ENCODE measurements at places on chromosomes 6 and 20.

DNA sequence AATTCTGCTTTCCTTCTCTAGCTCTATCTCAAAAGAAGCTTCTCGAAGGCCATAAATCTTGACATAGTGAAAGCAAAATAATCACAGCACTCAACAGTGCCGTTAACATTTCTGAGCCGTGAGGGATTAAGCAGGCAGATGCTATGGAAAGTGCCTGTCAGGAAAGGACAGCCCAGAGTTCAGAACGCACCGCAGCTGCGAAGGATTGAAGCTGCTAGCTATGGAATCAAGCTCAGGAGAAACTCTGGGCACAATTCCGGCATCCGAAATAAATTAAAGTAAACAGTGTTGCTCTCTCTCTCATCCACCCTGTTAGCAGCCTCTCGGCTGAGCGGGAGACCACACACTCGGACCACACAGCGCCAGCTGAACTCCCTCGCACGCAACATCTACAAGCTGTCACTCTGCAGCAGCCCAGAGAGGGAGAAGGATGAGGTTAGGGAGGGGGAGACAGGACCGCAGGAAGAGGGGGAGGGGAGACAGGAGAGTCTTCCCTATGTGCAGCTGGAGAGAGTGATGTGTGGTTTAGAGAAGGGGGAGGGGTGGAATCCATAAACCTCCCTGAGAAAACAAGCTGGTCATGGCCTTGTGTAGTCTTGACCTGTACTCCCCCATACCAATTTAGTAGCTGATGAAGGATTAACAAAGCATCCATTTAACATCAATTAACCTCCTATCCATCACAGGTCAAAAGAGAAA, 9.0 kb downstream of the EXOC2 start:
- DNase-seq: peak; percentile 76

- no peak for DNase-seq
These were observed 4.6 kb upstream of the BICRAL start for GRCh38 chr6:42777126-42777822.

DNA sequence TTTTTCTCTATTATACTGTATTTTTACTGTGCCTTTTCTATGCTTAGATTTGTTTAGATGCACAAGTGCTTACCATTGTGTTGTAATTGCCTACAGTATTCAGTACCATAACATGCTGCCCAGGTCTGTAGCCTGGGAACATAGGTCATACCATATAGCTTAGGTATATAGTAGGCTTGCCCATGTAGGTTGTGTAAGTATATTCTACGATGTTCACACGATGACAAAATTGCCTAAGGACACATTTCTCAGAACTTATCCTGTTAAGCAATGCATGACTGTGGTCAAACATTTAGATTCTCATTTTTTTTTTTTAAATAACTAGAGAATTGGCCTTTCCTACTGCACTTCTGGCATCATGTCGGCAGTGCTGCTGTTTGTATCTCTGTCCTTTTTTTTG, 253.7 kb upstream of the SUPT3H start:
- no peak for DNase-seq

- DNase-seq: no peak
These were observed 7.4 kb downstream of the ITPR3 start for GRCh38 chr6:33628401-33628964.

DNA sequence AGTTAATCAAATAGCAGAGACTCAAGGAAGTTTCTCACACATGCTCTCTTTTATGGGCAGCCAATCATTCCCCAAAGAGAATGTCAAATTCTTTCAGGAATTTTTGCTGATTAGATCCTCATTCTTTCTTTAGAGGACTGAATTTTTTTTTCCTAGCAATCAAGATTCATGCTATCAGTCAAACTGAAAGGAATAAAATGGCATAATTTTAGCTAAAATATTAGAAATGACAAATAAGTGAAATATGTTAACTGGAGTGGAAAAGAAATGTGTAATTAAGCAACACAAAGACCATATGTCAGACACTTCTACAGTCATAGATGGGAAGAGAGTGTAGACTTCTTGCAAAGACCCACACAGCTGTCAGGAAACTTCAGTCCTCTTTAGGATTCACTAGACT, 242.3 kb upstream of the RNF217 start:
- no peak for DNase-seq

DNA sequence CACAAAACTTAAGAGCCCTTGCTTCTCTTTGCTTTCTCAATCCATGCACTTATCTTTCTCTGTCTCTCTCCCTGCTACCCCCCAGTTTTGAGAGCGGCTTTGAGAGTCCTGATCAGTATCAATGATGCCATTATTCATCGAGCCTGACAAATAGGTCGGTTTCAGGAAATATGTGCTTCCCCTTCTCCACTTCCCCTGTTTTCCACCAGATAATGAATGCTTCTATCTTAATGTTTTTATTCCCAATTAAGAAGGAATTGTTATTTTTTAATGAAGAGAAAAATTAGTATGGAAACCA, 117.7 kb downstream of the KIF13A start:
- no peak for DNase-seq

DNA sequence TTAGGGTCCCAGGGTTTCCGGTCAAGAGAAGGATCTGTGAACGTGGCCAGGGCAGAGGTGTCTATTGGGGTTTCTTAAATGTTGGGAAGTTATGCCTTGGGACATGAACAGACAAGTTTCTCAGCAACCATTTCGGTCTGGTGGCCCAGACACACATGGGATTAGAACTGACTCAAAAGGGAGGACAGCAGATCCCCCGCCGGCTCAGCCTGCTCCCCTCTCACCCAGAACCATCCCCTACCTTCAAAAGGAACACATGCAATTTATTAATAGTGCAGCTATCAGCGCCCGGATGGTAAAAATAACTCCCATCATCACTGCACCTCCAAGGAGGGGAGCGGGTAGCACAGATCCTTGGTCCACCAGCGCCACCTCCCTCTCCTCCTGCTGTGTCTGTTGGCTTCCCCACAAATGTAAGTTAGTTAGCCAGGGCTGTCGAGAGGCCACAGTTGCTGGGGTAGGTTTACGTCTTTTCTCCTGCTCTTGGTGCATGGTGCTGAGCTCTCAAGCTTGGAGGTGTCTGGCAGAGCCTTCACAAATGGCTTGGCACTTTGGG, 77.1 kb downstream of the TRAM2 start:
- DNase-seq: no peak

GRCh38 chr20:35618263-35619131, 2.9 kb downstream of the SPAG4 start:
- DNase-seq: no peak

DNA sequence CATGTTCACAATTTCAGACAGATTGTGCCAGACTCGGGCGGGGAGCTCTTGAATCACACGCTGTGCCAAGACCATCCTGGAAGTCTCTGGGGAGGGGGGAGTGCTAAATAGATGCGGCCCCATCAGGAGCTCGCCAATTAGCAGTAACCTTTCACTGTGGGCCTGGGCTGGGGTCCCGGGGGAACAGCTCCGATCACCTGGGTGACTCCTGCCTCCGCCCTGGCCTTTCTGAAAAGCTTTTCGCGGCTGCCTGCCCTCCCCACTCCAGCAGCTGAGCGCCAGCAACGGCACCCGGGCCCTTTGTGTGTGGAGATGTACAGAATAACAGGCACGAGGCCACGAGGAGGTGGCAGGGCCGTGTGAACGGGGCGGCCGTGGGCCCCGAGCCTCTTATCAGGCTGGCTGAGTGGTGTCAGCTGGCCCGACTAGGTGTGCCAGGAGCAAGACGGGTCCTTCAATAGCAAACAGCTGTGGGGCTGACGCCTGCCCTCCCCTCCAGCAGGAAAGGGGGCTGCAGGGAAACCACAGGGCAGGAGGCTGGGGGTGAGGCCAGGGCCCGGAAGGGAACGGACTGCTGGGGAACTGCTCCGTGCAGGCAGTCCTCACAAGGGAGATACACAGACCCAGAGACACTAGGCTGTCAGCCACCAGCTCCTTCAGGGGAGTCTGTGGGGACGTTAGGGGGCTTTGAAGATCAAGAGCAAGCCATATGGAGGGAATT, 56.8 kb downstream of the NOL4L start:
- DNase-seq: no peak

- DNase-seq: peak; percentile 92
These were observed 18.1 kb downstream of the TUBB2B start for GRCh38 chr6:3209114-3210023.

DNA sequence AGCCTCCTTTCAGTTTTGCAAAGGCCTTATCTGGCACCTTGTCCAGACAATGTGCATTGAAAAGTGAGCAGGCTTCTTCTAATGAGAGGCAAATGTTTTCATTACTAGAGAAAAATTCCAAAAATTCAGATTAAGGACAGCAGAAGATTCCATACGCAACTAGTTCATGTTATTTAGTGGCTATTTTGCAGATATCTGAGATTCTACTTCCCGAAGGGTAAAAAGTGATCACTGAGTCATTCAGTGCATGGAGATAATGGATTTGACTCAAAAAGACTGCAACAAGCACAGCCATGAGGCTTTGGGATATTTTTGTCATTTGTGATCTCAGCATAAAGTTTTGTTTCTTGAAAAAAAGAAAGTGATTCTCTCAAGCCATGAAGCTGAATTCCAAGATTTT, 29.9 kb downstream of the METTL24 start:
- no peak for DNase-seq

DNA sequence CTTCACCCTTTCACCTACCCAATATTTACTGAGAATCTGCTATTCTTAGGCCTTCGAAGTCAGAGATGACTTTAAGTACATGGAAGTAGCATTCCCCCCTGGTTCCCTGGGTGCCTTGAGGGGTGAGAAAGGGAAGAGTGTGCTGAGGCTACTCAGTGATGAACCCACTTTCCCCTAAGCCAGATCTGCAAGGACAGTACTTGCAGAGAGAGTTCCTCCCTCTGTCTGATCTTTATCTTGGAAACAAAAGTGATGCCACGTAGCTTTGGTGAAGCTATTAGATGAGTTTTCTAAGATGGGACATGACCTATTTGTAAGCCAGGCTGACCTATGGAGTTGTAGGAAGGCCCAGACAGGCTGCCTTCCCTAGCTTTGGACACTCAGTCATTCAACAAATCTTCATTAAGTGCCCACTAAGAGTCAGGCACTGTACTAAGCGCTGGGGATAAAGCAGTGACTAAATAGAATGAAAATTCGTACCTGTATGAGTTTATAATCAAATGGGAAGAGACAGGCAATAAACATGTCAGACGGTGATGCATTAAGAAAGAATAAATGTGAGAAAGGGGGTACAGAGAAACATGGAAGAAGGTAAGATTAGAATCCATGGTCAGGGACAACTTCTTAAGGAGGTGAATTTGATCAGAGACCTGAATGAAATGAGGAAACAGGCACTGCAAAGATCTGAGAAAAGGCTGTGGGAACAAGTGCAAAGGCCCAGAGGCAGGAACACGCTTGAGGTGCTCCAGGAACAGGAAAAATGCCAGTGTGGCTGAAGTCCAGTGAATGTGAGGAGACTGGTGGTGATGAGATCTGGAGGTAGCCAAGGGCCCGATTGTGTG, 42.2 kb downstream of the BCL2L1 start:
- DNase-seq: no peak

GRCh38 chr6:36514554-36515456, 32.5 kb downstream of the STK38 start:
- no peak for DNase-seq

GRCh38 chr6:67606906-67607828, 1027.9 kb upstream of the ADGRB3 start:
- peak; percentile 28 for DNase-seq

GRCh38 chr6:50851049-50851845, 32.6 kb downstream of the TFAP2B start:
- no peak for DNase-seq

DNA sequence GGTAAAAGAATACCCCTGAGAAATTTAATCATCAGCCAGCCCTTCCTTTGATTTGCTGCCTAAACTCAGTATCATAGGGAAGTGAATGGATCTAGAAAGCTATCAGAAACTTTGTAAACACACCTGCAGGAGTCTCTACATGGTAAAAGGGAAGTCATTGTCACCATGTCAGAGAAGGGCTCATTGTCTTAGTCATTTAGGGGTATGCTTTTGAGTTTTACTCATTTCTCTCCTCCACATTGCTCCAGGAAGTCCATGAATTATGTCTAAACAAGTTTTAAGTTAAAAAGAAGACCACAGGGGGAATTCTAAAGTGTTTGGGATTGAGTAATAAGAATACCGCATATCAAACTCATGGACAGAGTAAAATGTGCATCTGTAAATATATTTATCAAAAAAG, 2.5 kb downstream of the SLC17A1 start:
- DNase-seq: no peak

DNA sequence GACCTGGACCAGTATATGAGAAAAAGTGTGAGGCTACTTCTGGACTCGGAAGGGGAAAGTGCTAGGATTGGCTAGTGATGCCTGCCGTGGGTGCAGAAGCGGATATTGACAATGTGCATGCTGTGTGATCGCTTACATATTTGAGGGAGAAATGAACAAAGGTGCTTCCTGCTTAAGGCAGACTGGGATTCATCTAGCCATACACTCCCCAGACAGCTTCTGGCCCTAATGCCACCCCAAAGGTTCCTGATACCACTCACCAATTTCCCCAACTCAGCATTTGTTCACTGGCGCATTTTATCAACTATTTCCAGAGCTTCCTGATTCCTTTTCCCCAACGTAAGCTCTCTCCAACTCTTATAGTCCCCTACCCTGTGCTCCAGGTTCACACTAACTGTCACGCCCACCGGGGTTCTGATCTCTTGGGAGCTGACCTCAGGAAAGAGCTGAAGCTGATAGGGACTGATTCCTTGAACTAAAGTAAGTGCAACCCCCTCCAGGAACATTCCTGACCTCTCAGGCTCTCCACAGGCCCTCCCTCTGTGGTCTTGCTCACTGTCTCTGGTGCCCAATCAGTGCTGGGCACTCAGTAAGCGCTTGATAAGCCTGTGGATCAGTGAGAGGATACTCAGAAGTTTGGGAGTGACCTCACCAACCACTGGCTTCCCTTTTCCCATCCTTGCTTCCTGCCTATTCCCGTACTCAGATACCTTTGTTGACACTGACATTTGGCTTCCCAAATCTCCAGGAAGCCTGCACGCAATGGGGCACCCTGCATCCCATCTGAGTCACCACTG, 73.3 kb downstream of the MRPL14 start:
- peak; percentile 100 for DNase-seq

DNA sequence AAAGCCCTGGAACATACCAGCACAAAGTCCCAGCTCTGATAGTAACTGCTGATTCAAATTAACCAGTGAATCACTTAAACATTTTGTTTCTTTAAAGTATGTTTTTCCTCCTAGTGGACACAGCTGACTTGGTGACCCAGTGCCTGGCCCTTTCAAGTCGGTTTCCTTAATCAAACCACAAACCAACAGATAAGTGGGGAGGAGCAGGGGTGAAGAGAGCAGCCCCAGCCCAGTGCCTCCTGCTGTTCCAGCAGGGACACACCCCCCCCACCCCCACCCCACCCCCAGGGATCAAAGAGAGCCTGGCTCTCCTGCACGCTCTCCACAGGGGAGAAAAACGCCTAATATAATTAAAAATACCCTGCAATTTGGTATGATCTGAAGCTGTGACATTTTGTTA, 55.4 kb upstream of the TBXT start:
- no peak for DNase-seq

- DNase-seq: no peak
These were observed 10.6 kb downstream of the HCRTR2 start for GRCh38 chr6:55184782-55185530.

DNA sequence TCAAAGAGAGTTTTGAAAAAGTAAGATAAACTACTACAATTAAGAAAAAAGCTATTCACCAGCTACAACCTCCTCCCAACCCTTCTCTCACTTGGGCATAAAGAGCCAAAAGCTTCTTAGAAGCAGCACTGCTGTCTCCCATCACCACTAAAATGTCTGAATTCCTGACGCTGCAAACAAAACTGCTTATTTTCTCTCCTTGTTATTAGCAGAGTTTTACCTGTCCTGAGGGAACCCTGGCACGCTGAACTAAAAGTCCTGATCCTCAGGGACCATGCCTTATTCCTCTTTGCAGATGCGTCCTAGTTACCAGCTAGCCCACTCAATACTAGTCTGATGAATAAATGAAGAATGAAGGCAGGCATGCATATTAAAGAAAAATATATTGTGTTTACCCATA, 1.1 kb downstream of the HACE1 start:
- DNase-seq: no peak
